ENCODE measurements at places on chromosomes 7 and 10. TPM values are rescaled to one million over a fixed set of nuclear protein-coding genes. Genes with fewer than 3 reads are reported as not detected.
A peak's percentile ranks its signal among the peaks of the same experiment; 100 is the strongest.

DNA sequence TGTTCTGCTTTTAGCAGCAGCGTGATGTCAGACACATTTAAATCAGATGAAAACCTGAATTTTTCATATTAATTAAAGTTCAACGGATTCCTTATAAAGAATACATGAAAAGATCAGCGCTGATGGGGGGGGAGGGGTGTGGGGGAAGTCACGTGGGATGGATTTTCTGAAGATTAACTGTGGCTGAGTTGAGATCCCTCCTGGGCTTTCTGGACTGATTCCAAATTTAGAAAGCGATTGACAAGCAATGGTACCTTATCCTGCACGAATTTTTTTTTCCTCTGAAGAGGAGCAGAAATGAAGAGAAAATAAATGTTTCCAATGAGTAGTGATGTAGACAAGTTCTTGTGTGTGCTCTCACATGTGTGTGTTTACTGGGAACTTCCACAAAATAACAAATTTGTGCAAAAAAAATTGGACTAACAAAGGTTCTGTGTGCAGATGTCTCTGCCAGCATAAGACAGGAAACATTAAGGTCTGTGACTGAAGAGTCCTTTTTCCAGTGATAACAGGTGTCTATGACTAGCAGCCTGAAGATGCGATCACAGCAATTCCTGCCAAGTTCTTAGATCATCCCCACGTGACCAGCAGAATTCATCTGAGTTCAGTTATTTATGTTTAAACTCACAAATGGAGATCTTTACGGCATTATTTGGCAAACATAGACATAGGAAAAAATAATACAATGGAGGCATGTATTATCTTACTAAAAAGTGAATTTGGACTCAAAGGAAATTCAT is 585.2 kb upstream of the CELF2 start:
- no peaks in the 10 kb centered on the region for H3K36me3 ChIP-seq
- peaks cover 3% of the 10 kb centered on the region for H3K4me1 ChIP-seq
- H3K27me3 ChIP-seq: no peaks in the 10 kb centered on the region
- H3K27ac ChIP-seq: no peak overlapping the region
- H3K4me3 ChIP-seq: no peak overlapping the region

DNA sequence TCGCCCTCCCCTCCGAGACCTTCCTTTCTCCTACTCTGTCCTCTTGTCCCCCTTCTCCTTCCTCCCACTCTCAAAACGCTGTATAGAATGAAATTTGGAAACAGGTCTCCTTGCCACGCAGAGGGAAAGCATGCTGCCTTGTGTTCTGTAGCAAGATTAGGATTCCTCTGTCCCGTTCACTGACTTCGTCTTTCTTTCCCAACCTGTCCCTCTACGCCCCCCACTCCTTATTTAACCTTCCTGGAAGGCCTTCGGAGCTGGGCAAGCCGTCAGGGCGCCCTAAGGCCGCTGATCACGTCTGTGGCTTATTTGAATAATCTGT is 1.3 kb downstream of the HOXA9 start:
- no peak overlapping the region for H3K27ac ChIP-seq
- H3K36me3 ChIP-seq: peaks cover 6% of the 10 kb centered on the region
- peaks cover 2% of the 10 kb centered on the region for H3K4me1 ChIP-seq
- H3K27me3 ChIP-seq: peaks cover 46% of the 10 kb centered on the region

DNA sequence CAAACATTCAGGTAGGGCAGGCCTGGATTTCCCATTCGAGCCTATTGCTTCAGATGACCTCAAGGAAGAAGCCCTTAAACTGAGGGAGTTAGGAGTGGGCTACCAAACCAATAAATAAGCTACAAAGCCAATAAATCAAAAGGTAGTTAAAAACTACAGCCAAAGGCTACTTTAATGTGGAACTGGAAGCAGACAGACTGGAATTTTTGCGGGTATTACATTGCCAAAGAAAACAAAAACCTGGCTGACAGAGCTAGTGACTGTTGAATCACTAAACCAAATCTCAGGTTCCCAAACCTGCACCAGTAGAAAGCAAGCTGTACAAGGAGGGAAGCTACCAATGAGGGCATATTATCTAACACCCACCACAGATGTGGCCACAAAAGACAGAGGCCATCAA is 315.6 kb downstream of the GRM8 start:
- H3K4me3 ChIP-seq: no peak overlapping the region
- H3K27me3 ChIP-seq: no peaks in the 10 kb centered on the region
- no peak overlapping the region for H3K27ac ChIP-seq
- H3K4me1 ChIP-seq: peaks cover 5% of the 10 kb centered on the region
- DNase-seq: no peak
- H3K36me3 ChIP-seq: no peaks in the 10 kb centered on the region

- peaks cover 5% of the 10 kb centered on the region for H3K36me3 ChIP-seq
- no peak for DNase-seq
- H3K4me1 ChIP-seq: no peaks in the 10 kb centered on the region
- H3K4me3 ChIP-seq: peak overlapping the region; percentile 97
- no peaks in the 10 kb centered on the region for H3K27me3 ChIP-seq
Measured at GRCh38 chr10:125720002-125720382, 483 bp downstream of the EDRF1 start.

DNA sequence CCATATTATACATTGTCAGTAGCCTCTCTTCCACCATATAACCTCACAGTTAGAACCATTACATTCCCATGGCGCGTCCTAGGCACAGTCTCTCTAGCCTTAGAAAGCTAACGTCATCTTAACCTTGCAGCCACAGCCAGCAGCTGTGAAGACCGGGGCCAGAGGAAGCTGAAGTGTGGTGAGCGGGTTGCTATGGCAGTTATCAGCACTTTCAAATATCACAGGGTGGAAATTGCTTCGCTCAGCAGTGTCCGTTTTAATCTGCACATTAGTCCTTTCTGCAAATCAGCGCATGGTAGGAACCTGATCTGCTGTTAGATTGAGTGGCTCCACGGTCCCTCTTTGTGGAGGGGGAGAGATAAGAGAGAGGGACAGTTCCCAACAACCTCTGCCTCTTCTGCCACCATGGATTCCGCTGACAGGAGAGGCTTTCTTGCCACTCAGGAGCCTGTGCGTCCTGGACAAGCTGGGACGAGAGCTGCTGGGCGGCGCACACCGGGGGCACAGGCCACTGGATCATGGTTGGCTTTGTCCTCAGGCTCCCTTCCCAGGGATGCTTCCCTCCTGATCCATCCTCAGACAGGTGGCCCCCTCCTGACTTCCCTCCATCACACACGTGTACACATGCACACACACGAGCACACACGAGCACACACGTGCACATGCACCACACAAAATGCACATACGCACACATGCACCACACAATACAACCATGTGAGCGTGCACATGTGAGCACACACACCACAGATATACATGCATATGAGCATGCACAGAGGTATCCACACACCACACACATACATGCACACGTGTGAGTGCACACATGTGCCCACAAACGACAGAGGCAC is 93.8 kb downstream of the WDR37 start:
- no peaks in the 10 kb centered on the region for H3K27me3 ChIP-seq
- H3K4me1 ChIP-seq: peaks cover 5% of the 10 kb centered on the region
- DNase-seq: no peak

DNA sequence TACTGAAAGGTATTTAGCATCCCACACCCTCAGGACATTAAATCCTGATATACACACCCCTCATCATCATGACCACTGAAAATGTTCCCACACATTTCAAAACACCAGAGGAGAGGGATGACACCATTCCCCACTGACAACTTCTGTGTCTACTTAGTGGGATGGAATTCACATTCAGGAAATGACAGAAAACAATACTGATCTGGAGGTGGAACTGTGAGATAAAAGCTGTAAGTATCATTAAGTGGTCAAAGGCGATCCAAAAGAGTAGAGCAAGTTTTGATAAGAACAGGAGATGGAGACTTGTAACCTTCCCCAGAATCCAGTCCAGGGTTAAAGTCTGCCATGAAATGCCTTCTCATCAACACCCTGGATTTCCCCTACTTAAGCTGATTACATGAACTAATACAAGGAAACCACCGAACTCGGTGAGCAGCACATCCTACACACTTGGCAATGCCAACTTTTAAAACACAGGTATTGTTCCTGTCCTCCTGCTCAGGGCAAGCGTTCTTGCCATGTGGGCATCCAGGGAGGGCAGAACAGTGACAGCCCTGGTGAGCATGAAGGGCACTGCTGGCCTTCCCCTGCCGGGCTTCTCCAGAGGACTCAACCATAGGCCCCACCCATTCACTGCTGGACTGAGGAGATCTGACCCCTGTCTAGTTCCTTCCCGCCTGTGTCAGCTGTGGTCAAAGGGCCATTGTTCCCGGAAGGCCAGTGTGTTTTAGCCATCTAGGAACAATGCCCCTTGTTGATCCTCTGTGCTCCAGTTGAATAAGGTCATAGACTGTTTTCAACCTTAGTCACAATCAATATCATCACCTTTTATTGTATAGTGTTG is 85.0 kb downstream of the SGMS1 start:
- no peak overlapping the region for H3K4me3 ChIP-seq
- H3K36me3 ChIP-seq: no peaks in the 10 kb centered on the region
- no peaks in the 10 kb centered on the region for H3K4me1 ChIP-seq
- no peak for DNase-seq
- H3K27me3 ChIP-seq: no peaks in the 10 kb centered on the region

DNA sequence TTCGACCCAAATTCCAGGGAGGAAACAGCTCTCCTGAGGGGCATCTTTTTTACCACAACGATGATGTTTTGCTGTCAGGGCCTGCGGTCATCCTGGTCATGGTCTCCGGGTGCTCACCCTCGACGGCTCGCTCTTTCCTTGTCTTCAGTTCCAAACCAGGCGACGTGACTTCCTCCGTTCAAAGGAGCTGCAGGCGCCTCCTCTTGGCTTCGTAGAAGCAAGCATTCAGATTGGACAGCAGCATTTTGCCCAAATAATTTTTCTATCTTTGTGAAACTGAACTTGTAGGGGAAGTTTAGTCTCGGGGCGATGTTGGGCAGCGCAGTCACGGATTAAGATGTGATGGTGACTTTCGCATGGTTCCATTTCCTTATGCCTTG is 208.9 kb downstream of the DNAJB6 start:
- peaks cover 10% of the 10 kb centered on the region for H3K36me3 ChIP-seq
- H3K27ac ChIP-seq: no peak overlapping the region
- peaks cover 3% of the 10 kb centered on the region for H3K4me1 ChIP-seq
- no peak for DNase-seq

DNA sequence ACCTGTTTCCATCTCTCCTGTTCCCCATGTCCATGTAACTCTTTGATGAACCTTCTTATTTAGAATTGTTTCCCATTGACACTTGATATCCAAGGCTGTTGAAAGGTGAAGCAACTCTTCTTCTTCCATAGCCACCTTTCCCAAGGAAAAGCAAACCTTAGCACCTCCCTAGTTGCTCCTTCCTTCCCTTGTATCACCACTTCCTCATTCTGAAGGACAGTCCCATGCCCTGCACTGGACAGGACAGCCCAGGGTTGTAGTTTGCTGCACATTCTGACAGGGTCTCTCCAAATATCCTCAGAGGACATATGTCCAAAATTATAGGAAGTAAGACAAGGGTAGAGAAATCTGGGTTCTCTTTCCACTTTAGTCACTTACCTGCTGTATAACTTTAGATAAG is 6.2 kb downstream of the CUZD1 start:
- no peaks in the 10 kb centered on the region for H3K4me1 ChIP-seq
- no peaks in the 10 kb centered on the region for H3K27me3 ChIP-seq
- H3K27ac ChIP-seq: no peak overlapping the region
- H3K36me3 ChIP-seq: no peaks in the 10 kb centered on the region

DNA sequence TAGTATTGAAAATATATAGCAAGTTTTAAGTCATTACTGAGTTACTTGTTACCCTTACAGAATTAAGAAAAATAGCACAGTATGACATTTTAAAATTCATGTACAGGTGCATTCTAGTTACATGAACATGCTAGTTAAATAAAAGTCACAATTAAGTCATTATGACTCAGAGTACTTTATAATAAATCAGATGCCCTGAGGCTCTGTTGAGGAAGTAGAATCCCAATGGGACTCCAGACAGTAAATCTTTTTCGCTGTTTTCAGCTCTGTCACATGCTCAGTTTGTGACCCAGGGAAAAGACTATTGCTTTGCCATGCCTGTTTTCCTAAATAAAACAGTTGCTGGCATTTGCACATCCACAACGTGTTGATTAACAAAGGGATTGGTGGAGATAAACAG is 21.0 kb downstream of the NUDT13 start:
- no peak overlapping the region for H3K4me3 ChIP-seq
- H3K27me3 ChIP-seq: no peaks in the 10 kb centered on the region
- peaks cover 2% of the 10 kb centered on the region for H3K4me1 ChIP-seq
- no peaks in the 10 kb centered on the region for H3K36me3 ChIP-seq
- no peak for DNase-seq

- H3K36me3 ChIP-seq: peaks cover 8% of the 10 kb centered on the region
- no peak overlapping the region for H3K27ac ChIP-seq
- no peak for DNase-seq
- no peak overlapping the region for H3K4me3 ChIP-seq
Measured at GRCh38 chr10:48879451-48879850, 60.2 kb downstream of the LRRC18 start.

GRCh38 chr10:93336110-93336509 is 146.0 kb downstream of the MYOF start:
- no peaks in the 10 kb centered on the region for H3K36me3 ChIP-seq
- peaks cover 4% of the 10 kb centered on the region for H3K4me1 ChIP-seq
- no peaks in the 10 kb centered on the region for H3K27me3 ChIP-seq

DNA sequence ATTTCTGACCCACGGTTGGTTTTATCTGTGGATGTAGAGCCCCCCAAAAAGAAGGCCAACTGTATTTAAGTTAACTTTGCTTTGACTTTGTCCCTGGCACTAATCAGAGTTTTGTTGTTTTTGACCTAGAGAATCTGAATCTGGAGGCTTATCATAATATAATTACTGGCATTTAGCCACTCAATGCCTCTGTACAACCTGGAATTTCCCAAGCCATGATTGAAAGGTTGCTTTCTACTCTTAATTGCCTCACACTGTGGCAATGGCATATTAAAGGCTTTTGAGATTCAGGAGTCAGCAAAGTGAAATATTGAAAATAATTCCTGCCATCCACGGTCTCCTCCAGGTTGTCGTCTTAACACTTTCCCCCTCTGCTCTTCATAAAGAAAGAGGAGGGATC is 205.2 kb upstream of the GHITM start:
- H3K27me3 ChIP-seq: peaks cover 6% of the 10 kb centered on the region
- no peak overlapping the region for H3K27ac ChIP-seq
- H3K4me1 ChIP-seq: peaks cover 14% of the 10 kb centered on the region
- no peak for DNase-seq
- no peak overlapping the region for H3K4me3 ChIP-seq

- H3K27me3 ChIP-seq: peaks cover 2% of the 10 kb centered on the region
- H3K4me3 ChIP-seq: no peak overlapping the region
- H3K27ac ChIP-seq: no peak overlapping the region
- peaks cover 15% of the 10 kb centered on the region for H3K4me1 ChIP-seq
- no peak for DNase-seq
Measured at GRCh38 chr7:127816354-127817190, 164.6 kb downstream of the SND1 start.

- H3K27me3 ChIP-seq: peaks cover 5% of the 10 kb centered on the region
- H3K4me3 ChIP-seq: no peak overlapping the region
- H3K4me1 ChIP-seq: peaks cover 6% of the 10 kb centered on the region
- DNase-seq: no peak
Measured at GRCh38 chr10:127556916-127557315, 7.8 kb downstream of the NPS start.

GRCh38 chr7:16816824-16817223 is 12.0 kb upstream of the AGR2 start:
- H3K4me1 ChIP-seq: peaks cover 20% of the 10 kb centered on the region
- no peak overlapping the region for H3K4me3 ChIP-seq
- no peak for DNase-seq
- no peaks in the 10 kb centered on the region for H3K27me3 ChIP-seq
- H3K36me3 ChIP-seq: no peaks in the 10 kb centered on the region

Gene PCLO
- 17.4 TPM for total RNA-seq

Gene FGFR2
- total RNA-seq: 7.4 TPM

Data from glutamatergic neuron (in vitro differentiated cells).